ENCODE measurements at places on chromosomes 2 and 18.

DNA sequence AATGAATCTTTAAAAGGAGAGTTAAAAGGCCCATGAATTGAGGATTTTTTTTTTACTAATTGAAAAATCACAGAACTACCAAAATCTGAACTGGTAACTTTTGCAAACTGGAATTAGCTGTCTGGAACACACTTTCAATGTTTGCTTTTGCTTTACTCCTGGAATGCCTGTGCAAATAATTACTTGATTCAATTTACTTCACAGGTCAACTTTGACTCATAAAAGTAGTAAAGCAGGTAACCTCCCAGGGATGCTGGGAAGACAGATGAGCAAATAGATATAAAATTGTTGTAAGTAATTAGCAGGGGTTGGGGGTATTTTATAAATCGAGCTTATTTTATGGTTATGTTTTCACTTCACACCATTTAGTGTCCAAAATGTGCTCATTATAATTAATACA, 398.3 kb upstream of the HNRNPA3 start:
- no peak for DNase-seq

- no peak for DNase-seq
These were observed 139.2 kb downstream of the LAMA3 start for GRCh38 chr18:23828426-23828825.

- DNase-seq = no peak
These were observed 10.1 kb downstream of the TBC1D8 start for GRCh38 chr2:101140978-101141655.

GRCh38 chr2:187915810-187916209, 361.6 kb upstream of the TFPI start:
- DNase-seq = no peak

- DNase-seq = no peak
These were observed 821 bp upstream of the EPHA4 start for GRCh38 chr2:221572821-221573429.

- DNase-seq = no peak
These were observed 41.7 kb downstream of the MYOM1 start for GRCh38 chr18:3177902-3178687.

DNA sequence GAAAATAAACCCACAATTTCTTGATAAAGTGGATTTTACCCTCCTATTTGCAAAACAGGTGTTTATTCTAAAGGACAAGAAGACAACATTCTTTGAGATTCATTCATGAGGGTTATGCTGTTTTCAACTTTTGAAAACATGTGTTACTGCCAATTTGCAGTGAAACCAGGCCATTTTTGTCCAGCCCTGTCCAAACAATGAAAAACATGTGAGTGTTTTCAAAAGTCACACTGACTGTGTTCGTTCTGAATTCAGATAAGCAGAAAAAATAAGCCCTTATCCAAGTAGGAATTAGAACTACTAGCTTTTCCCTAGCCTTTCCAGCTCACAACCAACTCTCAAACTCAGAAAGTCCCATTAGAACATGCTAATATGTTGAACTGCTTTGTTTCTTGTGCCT, 148.1 kb upstream of the PID1 start:
- DNase-seq = no peak

- no peak for DNase-seq
These were observed 229.5 kb downstream of the CNTNAP5 start for GRCh38 chr2:124254621-124255020.

DNA sequence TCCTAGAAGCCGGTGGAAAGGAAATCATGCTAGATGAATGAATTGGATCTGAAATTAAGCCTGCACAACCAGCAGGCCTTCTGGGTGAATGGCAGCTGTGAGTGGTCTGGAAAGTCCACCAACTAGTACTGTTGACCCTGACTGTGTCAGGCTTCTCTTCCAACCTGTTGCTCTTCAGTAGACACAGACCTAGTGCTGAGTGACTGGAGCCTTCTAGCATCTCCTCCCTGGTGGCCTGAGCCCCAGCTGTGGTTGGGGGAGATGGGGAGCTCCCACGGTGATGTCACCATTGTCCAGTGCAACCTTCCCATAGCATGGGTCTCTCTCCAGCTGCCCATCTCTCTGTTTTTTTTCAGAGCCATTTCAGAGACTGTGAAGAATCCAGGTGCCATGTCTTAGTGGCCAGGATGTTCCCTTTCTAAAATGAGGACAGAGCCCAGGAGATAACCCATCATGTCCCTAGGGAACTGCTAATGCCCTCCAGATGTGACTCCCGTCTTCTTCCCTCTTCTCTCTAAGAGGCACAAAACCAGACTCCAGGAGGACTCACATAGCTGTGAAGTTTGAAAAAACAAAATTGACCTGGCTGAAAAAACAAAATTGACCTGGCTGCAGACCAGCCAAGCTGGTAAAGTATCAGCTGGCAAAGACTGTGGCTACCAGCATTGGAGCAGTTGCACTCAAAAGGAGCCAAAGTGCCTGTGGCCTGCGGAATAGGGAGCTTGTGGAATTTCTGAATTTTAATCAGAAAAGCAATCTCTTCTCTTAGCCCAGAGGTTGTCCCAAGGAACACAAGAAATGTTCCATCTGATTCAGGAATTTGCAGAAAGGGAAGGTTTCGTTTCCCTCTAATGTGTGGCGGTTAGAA, 67.4 kb upstream of the RPL31 start:
- no peak for DNase-seq

DNA sequence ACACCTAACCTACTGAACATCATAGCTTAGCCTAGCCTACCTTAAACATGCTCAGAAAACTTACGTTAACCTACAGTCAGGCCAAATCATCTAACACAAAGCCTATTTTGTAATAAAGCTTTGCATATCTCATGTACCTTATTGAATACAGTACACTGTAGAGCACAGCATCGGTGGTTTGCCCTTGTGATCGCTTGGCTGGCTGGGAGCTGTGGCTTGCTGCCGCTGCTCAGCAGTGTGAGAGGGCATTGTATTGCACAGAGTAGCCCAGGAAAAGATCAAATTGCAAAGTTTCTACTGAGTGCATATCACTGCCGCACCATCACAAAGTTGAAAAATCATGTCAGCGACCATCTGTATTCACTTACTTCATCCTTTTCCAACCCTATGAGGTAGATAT, 62.3 kb upstream of the NCK2 start:
- no peak for DNase-seq

GRCh38 chr2:232901736-232902578, 31.9 kb downstream of the SNORC start:
- no peak for DNase-seq

DNA sequence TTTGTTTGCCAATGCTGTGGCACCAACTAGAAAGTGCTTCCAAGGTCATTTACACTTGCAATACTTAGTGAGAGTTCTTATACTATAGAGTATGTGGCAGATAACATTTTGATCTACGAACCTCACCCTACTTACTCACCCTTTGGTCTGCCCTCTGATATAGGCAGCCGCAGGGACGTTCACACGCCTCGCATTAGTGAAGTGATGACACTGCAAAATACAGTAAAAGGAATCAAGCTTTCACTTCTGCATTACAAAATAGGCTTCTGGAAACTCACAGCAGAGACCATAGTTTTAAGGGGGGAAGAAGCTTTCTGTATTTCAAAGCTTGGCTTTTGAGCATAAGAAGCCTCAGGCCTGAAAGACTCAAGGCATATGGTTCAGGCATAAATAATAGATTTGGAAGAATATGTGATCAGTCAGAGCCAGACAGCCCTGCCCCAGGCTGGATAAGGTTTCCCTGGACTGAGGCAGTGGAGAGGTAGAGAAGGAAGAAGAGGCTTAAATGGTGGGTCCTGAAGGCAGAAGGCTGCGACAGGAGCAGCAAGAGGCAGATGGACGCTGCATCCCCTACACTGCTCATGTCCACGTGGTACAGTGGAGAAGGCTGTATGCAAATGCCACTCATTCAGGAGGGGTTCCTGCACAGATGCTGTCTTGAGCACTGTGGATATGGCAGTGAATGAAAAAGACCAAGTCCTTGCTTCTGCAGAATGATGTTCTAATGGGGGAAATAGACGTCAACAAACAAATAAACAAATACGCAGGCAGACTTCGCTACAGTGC, 63.1 kb downstream of the FECH start:
- no peak for DNase-seq

DNA sequence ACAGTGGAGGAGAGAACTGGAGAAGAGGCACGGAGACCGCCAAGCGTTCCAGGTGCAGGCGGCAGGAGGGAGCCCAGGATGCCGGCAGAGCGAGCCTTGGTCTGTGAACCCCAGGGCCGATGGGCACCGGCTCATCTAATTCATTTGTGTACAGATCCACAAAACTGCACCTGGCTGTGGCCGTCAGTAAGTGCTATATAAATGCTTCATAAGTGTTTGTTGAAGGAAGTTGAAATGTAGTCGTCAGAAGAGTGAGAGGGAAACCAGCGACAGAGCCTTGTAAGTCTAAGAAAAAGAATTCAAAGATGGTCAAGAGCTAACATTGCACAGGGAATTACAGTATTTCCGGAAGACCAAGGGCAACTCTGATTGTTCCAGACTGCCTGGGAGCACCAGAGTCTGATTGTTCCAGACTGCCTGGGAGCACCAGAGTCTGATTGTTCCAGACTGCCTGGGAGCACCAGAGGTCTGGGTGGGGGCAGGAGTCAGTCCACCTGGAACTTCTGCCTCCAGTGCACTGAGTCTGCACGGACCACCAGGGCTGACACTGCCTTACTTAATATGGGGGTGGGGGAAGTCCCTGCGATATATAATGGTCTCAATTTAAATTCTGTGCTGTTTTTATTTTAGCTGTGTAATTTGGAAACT, 112.3 kb downstream of the BCL2 start:
- DNase-seq = no peak

GRCh38 chr2:3729055-3729448, 25.7 kb downstream of the DCDC2C start:
- DNase-seq = no peak

DNA sequence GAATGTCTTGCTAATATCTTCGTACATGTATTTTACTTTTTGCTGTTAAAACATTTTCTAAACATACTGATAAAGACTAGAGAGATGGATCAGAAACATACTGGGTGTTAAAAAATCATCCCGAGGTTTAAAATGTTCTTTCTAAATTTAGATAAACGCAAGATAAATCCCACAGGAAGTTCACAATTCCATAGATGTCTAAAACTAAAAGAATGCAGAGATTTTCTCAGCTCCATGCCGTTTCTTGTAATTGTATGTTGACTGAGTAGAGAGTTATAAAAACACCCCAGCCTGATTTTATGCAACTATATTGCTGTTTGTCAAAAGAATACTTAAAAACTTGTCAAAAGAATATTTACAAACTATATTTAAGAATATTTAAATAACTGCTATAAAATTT, 455.7 kb downstream of the ARHGAP15 start:
- no peak for DNase-seq

DNA sequence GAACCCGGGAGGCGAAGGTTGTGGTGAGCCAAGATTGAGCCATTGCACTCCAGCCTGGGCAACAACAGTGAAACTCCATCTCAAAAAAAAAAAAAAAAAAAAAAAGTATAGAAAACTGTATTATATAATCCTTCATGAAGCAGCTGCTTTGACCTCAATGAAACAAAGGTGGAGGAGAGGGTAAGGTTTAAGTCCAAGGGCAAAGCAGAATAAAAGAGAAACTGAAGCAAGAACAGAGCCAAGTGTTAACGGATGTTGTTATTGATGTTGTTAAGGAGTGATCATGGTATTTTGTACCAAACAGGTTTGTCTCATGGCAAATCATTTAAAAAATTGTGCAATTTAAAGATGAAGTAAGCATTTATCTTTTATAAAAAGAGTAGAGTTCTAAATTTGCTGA, 7.4 kb downstream of the RAPH1 start:
- DNase-seq = no peak

- no peak for DNase-seq
These were observed 131.7 kb downstream of the RAB3GAP1 start for GRCh38 chr2:135183822-135184221.

DNA sequence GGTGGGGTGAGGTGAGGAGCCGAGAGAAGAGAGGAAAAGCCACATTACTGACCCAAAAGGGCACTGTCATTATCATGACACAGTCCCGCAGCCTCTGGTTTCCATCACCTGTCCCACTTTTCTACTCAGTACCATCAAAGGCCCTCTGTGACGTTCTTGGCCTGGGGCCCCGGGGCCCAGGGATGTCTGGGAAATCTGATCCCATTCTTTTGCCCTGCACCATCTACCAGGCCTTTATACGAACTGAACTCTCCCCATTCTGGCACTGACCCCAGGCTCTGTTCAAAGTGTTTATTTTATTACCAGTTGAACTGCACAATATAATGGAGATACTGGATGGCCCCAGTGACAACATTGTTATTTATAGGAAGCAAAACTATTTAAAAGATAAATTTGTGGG, 89.1 kb downstream of the COL6A3 start:
- DNase-seq = no peak

- no peak for DNase-seq
These were observed 77.5 kb upstream of the PROKR1 start for GRCh38 chr2:68565858-68566257.

DNA sequence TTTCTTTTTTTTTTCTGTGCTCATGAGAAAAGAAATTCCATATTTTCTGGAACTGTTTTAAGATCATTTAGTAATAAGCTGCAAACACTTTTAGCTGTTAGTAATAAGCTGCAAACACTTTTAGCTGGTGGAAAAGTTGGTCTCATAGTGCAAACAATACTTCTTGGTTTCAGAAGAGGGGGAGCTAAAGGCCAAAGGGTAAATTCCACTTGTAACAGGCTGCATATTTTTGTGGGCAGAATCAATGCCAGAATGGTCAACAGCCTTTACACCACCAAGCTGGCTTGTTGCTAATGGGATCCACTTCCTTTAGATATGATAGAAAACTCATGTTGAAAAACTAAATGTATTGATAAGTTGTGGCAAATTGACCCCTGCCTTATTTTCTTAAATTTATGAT, 356.8 kb downstream of the NR4A2 start:
- DNase-seq = no peak

GRCh38 chr2:84959566-84960506, 11.1 kb upstream of the KCMF1 start:
- DNase-seq = no peak

GRCh38 chr2:107931412-107931811, 54.9 kb upstream of the SLC5A7 start:
- no peak for DNase-seq

DNA sequence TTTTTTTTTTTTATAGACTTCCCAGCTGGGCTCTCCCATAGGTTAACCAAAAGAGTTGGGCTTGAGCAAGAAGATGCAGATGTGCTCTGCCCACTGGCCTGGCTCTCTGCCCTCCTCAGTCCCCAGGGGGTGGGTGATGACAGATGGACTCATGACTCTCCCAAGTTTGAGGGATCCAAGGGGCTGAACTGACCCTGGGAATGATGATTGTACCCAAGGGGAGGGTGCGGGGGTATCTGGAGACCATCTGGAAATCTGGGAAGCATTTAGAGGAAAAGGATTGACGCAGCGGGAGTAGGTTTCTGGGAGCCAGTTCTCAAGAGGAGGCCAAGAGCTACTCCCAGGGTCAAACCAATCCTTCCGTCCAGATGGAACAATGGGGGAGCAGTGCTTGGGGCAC, 330.8 kb downstream of the CYP26B1 start:
- no peak for DNase-seq

- no peak for DNase-seq
These were observed 458.8 kb downstream of the SETBP1 start for GRCh38 chr18:45139478-45139877.
